ENCODE measurements at places on chromosomes 13 and 19. TPM values are rescaled to one million over a fixed set of nuclear protein-coding genes. Genes with fewer than 3 reads are reported as not detected.
A peak's percentile ranks its signal among the peaks of the same experiment; 100 is the strongest.

- no peak for DNase-seq
Observed at GRCh38 chr13:79716191-79716590, 235.2 kb downstream of the NDFIP2 start.

CYP4F2 gene
- total RNA-seq, result 66.6 TPM

GRCh38 chr13:33561627-33562026, 256.3 kb upstream of the RFC3 start:
- no peak for DNase-seq

DNA sequence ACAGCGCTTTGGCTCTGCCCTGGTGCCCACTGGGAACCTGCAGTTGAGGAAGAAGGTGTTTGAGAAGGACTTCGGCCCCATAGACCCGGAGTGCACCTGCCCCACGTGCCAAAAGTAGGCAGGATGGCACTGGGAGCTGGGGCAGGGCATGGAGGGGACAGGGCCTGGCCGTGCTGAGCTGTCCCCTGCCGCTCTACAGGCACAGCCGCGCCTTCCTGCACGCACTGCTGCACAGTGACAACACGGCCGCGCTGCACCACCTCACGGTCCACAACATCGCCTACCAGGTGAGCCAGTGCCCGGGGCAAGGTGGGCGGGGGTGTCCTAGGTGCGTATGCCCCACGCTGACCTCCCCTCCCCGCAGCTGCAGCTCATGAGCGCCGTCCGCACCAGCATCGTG, 5.1 kb upstream of the DNM2 start:
- DNase-seq, result no peak

DNA sequence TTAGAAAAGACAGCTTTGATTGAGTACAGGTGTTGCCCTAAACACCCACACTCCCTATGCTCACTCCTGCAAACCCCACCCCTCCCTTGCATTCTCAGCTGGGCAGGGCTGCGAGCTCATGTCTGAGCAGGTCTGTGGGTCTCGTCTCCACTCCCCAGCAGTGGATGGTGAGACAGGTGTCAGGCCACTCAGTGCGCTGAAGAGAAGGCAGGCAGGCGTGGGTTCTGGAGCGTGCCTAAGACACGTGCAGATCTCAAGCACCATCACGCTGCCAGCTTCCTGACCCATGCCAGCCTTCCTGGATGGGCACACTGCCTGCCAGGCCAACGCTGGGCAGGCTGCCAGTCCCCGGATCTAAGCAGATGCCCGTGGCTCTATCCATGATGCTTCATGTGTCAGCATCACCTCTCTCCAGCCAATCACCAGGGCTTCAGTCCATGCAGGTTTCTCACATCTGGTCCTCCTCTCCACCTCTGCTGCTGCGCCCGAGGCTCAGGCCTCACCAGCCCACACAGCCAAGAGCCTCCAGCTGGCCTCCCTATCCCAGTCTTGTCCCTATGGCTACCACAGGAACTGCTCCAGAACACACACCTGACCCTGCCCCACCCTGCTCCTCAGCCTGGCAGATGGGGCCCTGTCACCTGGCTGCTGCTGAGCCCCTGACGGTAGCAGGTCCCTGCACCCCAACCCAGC, 42.6 kb downstream of the EPS15L1 start:
- DNase-seq, result peak; percentile 62

SIGLEC12 gene
- 0.43 TPM for total RNA-seq

Data from mucosa of gallbladder (tissue), 1 donor.